Activated CD4-positive, alpha-beta T cell treated with anti-CD3 and anti-CD28 coated beads for 4 hours (primary cell): ENCODE measurements at places on chromosomes 12 and 14.

- DNase-seq = no peak
Measured at GRCh38 chr12:89669197-89669596, 39.4 kb downstream of the ATP2B1 start.

- DNase-seq = no peak
Measured at GRCh38 chr12:131102493-131102931, 148.8 kb downstream of the ADGRD1 start.

- no peak for DNase-seq
Measured at GRCh38 chr14:31843361-31844091, 233.6 kb upstream of the ARHGAP5 start.

DNA sequence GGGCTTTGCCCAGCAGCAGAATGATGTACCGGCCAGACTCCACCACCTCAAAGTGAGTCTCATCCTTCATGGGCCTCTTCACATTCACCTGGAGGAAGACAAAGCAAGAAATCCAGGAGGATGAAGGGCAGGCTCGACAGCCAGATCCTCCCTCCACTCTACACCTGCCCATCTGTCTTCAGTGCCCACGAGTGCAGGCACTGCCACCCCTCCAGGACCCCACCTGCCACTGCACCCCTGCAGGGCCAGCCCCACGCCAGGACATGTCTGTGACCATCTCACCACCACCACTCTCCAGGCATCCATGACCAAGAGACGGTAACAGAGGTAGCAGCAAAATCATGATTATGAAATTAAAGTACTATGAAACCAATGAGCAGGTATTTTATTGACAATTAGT, 84.3 kb upstream of the ANO2 start:
- no peak for DNase-seq

DNA sequence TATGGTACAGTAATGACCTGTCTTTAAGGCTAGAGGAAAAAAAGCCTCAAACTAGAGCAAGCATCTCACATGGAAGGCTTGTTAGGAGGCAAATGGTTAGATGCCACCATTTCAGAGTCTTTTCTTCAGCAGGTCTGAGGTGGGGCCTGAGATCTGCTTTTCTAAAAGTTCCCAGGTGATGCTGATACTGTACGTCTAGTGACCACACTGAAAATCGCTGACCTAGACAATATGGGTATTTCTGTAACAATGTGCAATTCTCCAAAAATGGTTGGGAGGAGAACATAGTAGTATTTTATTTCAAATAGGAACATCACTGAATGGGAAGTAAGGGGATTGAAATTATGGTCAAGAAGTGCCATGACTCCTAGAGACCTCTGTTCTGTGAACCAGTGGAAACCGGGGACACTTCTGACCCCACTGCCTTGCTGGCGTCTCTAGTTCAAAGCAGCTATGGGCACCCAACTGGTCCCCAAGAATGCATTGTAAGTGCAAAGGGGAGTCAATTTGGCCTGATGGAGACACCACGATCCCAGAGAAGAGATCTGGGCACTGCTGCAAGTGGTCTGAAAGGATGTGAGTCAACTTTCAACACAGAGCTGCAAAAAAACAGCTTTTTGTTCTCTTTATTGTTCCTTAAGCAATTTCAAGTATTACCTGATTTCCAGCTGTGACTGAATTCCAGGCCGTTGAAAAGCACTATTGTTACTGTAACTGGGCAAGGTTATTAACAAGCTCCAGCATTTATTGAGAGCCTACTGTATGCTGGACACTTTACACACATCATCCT, 54.4 kb upstream of the PLEKHG7 start:
- no peak for DNase-seq

GRCh38 chr14:32319368-32320049, 9.6 kb upstream of the AKAP6 start:
- no peak for DNase-seq

DNA sequence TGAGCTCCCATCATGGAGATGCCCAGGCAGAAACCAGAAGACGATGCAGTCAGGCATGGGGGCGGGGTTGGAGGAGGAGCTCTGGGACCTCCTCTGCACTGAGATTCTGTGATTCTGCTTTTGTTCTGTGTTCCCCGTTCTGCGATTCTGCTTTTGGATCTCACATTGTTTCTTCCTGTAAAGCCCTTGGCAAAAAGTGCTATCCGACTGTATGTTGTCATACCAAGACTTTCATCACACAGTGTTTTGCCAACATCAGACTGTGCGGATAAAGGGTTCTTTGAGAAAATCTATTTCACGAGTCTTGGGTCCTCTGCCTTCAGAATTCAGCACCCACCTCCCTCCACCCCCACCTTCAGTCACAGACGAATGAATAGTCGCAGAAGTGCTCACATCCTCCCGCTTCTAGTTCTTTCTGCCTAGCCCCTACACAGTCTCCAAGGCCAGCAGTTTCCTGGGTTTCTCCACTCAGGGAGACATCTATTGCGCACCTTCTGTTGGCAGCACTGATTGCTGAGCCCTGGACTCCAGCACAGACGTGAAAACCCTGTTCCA, 24.7 kb upstream of the PWP1 start:
- no peak for DNase-seq
